Stomach (tissue), 19 donors: ENCODE measurements at places on chromosomes 7 and 10. TPM values are rescaled to one million over a fixed set of nuclear protein-coding genes. Genes with fewer than 3 reads are reported as not detected.
A peak's percentile ranks its signal among the peaks of the same experiment; 100 is the strongest.

DNA sequence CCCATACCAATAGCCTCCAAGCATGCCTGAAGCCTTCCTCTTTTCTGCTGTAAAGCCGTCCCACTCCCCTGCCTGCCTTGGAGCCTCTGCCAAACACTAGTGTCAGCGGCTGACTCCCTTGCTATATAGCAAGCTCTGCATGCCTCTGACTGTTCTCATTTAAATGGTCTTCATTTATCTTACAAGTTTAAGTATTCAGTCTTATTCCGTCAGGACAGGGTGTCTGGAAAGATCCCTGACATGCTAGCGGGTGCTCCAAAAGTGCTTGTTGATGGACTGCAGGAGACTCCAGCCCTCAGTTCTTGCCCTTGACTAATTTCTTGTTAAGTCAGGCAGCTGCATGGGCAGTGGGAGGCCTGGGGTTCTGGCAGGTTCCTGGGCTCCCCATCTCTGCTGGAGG lies 298.7 kb downstream of the GFRA1 start:
- DNase-seq = peak; percentile 51

- no peak for DNase-seq
These were observed 57.6 kb downstream of the MALSU1 start for GRCh38 chr7:23356726-23357125.

DNA sequence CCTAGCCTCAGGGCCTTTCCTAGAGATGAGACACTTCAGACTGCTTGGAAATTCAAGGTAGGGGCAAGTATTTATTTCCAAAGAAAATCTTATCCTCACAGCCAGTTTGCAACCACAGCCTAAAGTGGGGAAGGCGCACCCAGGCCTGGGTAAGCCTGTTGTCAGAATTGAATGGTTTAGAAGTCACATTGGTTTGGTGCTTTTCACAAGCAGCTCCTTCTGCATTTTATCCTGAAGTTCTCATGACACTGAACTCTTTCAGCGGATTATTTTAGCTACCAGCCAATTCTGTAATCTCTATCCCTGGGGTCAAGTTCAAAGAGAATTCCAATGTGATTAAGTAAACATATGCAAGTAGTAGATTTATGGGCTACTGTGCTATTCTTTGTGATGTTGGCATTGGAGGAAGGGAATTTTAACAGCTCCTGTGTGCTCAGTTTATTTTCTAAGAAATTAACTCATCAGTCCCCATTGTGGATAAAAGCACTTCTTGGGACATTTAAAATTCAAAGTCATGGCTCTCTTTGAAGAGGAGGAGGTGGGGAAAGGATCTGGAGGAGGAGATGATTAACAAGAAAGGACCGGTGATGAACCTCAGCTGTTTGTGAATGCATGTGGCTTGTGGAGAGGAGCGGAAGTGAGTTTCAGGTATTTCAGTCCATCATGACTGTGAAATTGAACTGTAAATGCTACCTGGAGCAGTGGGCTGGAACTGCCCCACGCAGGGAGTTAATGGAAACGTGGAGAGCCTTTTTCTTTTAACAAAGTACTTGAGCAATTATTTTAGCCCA lies 90.2 kb upstream of the CACUL1 start:
- no peak for DNase-seq

DNA sequence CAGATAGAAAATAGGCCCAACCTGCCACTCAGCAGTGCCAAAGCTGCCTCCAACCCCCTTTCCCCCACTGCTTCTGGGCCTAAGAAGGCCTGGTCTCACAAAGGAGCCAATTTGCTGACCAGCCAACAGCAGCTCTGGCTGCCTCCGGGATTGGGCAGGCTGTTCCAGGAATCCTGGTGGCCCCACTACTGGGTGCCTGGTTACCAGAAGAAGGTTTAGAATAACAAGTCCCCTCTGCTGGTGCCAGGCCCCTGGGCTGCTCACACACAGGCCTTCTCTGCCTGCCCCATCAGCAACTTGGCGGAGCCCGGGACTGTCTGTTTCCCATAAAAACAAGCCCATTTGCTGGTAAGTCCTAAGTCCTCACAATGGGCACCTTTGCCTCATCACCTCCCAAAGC lies 1.2 kb downstream of the PHKG1 start:
- DNase-seq = no peak

DNA sequence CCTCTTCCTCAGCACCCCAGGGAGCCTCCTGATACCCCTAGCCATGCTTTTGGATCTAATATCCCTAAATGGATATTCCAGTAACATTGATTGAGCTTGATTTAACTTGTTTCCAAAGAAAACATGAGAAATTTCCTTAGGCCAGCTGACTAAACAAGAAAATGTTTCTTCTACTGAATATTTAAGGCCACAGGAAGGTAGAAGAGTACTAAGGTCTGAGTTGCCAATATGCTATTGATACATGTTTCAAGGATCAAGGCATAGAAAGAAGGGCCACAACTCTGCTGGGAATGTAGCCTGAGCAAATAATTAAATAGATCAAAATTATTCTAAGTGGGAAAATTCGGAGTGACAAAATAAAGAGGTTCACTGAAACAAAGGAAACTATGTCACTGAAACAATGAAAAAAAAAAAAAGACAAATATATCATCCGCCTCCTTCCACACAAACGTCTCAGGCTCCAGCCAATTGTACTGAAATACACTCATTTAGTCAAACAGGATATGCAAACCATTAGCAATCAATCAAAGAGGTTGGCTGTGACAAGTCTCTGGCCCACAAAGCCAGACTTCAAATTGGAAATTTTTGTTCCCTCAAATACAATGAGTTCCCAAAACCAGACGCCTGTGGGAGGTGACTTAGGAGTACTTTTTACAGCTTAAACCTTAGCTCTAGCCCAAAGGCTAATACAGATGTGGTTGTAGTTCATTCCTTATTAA lies 396.2 kb downstream of the HTR7 start:
- DNase-seq = peak; percentile 20

GRCh38 chr10:106185951-106186350 lies 978.6 kb downstream of the SORCS1 start:
- DNase-seq = no peak

DNA sequence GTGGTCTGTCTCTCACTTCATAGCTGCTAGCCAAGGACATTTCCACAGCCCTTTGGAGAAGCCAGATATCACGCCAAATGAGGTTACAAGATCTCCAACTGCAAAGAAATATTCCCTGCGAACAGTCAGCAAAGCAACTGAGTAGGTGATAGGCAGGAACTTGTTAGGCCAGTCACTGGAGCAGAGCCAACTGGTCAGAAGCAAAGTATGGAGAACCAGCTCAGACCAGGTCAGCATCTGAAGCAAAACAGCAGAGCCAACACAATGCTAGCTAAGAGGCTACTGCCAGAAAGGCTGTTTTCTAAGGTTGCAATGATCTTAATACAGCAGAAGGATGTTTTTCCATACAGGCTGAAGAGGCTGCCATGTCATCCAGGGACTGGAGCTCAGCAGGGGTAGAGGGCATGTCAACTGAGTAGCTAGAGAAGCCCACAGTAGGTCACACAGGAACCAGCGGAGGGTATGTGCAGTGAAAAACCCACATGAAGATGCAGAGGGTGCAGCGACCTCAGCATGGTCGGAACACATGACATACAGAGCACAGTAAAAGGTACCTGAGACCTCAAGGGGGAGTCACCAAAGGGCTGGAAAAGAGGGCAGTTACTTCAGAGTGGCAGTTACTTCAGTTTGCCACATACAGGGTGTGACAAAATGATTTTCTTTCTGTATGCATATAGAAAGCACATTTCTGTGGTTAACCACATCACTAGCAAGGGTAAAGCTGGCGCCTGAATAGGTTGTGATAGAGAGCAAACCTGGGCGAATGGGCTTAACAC lies 8.9 kb downstream of the SEC31B start:
- DNase-seq = peak; percentile 86

- DNase-seq = no peak
These were observed 69.5 kb downstream of the STK17A start for GRCh38 chr7:43652364-43652763.

GPR15LG gene
- total RNA-seq = not detected

OR13A1 gene
- not detected for total RNA-seq

GDF2 gene
- total RNA-seq = not detected

HELLS gene
- total RNA-seq = 11.2 TPM

GRCh38 chr7:169276-170172 lies 22.8 kb upstream of the FAM20C start:
- DNase-seq = no peak

DNA sequence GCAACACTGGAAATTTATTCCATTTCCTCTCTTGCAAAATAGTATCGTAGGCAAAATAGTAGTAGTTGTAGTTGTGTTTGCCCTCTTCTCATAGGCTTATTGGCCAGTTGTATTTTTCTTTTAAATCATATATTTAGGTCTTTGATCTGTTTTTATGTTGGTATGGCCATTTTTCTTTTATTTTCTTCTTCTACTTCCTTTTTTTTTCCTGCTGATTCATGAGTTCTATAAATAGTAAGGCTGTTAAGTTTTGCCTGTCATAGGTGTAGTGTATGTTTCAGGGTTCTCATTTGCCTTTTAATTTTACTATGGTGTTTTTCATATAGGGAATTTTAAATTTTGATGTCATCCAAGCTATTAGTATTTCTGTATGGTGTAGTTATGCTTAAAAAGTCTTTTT lies 25.4 kb upstream of the MRC1 start:
- no peak for DNase-seq

DNA sequence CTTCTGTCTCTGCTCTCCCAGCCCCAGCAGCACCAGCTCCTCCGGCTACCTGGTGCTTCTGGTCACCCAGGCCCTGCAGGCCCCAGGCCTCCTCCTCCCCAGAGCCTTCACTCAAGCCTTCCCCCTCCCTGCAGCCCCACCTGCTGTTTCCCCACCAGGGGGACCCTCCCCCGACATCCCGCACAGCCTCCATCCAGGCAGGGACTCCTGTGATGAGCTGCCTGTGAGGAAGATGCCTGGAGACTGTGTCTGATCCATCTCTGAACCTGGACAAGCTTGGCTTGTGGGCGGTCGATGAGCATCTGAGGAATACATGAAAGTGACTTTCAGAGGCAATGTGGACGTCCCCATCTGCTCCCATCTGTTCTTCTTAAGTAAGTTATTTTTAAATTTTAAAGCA lies 45.0 kb downstream of the RAMP3 start:
- DNase-seq = no peak

DNA sequence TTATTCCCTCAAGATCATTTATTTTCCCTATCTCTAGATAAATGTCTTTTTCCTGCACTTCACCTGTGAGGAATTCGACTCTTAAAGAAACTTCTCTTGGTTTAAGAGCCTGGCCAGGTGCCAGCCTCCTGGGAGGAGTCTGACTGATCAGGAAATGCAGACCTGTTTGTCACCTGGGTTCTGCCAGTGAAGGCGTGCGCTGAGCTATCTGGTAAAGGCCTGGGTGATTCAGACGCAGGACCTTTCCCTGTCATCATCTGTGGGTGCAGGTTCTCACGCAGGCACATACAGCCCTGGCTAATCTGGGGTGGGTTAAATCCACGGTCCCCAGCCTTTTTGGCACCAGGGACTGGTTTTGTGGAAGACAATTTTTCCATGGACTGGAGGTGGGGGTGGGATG lies 65.3 kb upstream of the AQP1 start:
- DNase-seq = peak; percentile 61
